GM12865 (cell line): ENCODE measurements at places on chromosomes 4 and X.
A peak's percentile ranks its signal among the peaks of the same experiment; 100 is the strongest.

DNA sequence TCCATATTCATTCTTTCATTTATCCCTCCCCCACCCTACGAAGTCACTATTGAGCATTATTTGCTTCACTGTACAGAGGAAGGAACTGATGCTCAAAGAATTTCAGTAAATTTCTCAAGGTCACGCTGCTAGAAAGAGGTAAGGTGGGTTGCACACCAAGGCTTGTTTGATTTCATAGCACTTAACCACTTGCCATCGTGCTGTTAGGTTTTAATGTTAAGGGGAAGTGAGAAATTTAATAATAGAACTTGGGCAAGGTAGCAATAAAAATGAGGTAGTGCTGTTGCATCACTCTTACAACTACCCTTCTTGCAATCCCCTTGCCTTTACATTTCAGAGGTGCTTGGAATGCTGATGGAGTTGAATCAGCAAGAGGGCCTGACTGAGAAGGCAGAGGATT lies 343.1 kb downstream of the MID1IP1 start:
- peak; percentile 51 for DNase-seq

GRCh38 chrX:40420899-40421729 lies 159.7 kb upstream of the ATP6AP2 start:
- peak; percentile 75 for DNase-seq

DNA sequence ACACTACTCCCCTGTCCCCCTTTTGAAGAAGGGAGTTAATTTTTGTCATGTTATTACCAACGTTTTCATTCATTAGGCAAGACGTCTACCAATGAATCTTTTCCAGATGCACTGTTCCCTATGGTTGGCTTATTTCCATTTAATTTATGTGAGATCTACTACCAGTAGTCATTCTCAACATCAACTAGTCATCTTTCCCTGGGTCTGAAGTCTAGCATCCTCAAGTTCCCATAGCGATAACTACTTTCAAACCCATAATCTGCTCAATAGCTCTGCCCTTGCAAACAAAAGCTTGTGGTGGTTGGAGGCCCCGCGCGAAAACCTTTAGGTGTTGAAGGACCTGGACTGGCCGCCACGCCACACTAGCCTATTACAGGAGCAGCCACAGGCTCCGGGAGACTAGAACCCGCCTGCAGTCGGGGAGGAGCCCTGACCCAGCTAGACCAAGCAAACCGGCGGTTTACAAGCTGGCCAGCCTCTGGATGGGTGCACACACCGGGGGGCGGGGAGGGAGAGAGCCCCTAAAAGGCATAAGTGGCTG lies 746 bp downstream of the PPAT start:
- peak; percentile 86 for DNase-seq

DNA sequence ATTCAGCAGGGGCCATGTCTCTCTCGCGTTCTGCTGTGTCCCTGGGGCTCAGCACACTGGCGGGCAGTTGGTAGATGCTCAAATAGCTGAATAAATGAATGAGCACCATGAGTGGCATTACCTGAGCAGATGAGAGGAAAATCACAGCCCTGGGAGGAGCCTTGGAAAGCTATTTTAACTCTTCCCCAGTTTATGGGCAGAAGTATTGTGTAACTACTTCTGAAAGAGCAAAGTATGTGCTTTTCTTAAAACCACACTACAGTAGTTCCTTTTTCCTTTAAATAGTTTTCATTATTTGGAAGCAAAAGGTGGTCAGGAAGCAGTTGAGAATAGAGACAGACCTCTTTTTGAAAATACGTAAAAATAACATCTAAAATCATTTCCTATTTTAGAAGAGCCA lies 3.0 kb upstream of the PLAC1 start:
- DNase-seq, result no peak

GRCh38 chr4:17329046-17329445 lies 182.8 kb downstream of the QDPR start:
- DNase-seq, result no peak

GRCh38 chrX:1165535-1166196 lies 46.8 kb downstream of the CRLF2 start:
- DNase-seq, result peak; percentile 51

- no peak for DNase-seq
These were observed 466.0 kb downstream of the DMD start for GRCh38 chrX:32745323-32745722.

GRCh38 chr4:81756973-81757372 lies 285.3 kb upstream of the RASGEF1B start:
- peak; percentile 46 for DNase-seq

DNA sequence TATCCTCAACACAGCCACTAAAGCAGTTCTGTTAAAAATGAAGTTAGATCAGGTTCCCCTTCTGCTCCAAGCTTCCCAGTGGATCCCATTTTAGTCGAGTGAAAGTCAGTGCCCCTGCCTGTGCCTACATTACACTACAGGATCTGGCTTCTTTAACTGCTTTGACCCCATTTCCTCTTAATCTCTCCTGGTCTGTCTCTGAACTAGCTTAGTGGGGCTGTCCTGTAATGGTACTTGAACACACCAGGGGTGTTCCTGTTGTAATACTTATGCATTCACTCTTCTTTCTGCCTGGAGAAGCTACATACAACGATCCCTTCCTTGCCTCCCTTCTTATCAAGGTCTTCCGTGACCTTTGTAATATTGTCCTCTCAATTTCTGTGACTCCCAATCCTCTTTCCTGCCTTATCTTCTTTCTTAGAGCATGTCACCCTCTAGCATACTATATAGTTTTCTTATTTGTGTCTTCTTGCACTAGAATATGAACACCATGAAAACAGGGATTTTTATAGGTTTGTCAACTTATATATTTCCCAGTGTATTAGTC lies 16.7 kb downstream of the ARSJ start:
- DNase-seq, result no peak

- no peak for DNase-seq
These were observed 21.8 kb downstream of the NR3C2 start for GRCh38 chr4:148420397-148420796.

- DNase-seq, result no peak
These were observed 434.4 kb downstream of the KCNIP4 start for GRCh38 chr4:21514022-21514694.
